BE2C (cell line): ENCODE measurements at places on chromosomes 12 and 14.
A peak's percentile ranks its signal among the peaks of the same experiment; 100 is the strongest.

GRCh38 chr12:85225501-85225900, 54.5 kb upstream of the ALX1 start:
- no peak for DNase-seq

DNA sequence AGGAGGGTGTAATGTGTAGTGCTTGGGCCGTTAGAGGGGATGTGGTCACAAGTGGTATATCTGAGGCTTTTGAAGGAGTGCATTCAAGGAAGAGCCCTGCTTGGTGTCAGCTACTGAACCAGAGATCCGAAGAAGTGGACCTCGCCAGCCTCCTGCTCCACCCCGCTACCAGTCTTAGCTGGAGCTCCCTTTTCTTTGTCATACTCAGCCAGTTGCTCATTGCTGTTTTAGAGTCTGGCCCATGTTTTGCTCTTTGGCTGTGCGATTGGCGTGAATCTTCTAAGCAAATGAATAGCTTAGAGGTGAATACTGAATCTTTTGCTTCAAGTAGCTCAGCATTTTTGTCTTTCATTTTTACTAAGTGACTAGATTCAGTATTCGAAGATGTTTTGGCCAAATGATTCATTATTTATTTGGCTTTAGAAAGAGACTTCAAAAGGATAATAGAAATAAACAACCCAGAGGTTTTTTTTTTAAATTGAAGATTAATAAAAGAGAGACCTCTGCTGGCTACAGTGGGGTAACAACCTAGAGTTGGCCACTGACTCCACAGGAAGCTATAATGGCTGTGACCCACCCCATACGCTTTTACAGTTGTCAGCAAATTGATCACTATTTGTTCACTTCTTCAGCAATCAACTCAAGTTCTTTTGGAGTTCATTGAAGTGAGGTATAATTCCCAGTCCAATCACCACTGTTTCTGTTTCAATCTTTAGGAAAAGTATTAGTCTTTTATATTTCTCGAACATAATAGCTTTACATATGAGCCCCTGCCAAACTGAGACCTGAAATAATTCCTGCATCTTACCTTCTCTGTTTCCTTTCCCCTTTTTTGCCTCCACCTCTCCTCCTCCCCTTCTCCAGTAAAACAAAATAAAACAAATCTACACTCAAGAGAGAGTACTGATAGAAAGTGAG, 19.9 kb downstream of the CDKN1B start:
- peak; percentile 32 for DNase-seq

DNA sequence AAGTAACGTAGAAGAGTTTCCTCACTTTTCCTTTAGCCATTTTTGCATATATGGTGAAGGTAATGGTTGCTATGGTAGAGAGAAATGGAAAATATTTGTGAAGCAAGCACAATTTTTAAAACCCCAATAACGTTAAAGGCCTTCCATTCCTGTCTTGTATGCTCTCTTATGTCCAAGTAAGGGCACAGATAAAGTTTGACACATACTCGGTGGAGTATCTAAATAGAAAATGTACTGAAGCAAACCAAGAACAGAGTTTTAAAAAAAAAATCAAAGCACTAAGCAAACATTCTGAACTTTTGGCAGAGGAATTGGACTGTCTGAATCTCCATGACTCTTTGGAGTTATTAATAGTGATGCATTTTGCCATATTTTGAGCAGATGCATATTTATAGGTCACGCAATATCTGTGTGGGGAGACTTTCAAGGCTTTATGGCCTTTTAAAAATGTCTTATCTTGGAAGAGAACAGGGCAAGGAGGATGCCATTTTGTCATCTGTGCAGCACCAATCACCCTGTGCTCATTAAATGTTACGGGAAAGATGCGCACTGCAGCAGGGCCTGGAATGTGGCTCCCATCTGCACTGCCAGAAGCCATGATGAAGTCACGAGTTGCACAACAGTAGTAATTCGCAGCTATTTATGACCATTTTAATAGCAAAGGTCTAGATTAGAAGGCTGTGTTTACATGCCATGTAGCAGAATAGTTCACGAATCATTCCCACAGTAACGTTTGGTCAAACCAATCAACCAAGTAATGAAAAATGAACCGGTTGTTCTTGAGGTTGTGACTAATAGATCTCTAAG, 23.3 kb upstream of the AMIGO2 start:
- DNase-seq = no peak

DNA sequence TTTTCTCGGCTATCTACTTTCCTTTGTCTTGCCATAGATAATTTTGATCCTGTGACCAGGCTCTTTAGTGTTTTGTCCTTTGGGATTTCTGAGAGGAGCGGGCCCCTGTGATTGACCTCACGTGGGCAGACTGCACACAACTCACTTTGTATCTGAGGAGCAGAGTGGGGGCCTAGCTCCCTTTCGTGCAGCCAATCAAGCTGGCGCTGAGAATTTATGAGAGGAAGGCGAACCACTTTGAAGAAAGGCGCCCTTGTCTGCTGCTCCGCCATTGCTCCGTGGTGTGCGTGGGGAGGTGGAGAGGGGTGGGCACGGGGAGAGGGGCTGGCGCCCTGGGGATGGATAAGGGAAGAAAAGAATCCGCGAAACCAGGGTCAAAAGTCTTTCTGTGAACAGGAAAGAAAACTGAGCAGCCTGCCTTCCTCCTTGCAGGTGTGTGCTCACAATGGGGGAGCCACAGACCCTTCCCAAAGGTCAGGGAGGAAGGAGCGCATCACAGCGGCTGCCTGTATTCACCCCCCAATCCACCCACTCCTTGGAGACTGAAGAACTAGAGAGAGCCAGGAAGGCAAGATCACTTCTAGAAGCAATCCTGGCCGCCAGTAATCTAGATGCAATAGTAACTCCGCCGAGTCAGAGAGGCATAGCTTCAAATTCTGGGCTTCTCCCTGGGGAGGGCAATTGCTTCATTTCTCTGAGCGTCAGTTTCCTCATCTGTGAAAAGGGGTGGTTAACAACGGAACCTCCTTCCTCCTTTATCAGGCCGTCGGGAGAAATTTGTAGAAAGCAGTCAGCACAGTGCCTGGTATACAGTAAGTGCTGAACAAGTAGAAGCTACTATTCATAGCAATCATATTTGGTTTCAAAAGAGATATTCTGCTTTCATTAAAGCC, 24.9 kb upstream of the MED13L start:
- no peak for DNase-seq

DNA sequence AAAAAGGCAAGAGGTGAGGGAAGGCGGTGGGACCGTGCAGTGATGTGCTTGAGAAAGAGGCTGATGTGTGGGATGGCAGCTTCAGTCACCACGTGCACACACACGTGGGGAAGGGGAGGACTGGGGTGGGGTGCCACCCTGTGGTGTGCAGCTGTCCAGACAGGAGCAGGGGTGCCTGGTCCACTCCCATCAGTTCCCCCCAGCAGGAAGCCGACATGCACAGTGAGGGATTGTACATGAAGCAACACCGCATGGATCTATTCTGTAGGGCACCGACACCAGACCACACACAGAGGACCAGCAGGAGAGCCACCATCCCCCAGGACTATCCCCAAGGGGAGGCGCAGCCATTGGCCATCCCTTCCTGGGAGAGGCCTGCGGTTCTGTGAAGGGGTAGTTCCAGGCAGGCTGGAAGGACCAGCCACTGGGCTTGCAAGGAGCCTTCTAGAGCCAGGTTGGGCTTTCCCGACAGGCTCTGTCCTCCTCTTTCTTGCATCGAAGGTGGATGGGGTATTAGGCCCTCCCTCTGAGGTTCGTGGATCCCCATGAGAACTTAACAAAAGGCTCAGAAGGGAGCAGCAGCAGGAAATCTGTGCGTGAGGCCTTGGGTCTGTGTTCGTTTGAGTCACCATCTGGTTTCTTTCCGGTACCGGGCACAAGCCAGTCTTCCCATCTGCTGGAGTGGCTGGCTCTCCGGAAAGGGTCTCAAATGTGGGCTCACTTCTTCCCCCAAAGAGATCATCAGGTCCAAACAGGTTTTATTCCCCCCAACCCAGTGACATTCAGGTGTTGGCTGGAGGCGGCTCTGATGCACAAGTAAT, 59.8 kb downstream of the PLEKHG3 start:
- peak; percentile 75 for DNase-seq

DNA sequence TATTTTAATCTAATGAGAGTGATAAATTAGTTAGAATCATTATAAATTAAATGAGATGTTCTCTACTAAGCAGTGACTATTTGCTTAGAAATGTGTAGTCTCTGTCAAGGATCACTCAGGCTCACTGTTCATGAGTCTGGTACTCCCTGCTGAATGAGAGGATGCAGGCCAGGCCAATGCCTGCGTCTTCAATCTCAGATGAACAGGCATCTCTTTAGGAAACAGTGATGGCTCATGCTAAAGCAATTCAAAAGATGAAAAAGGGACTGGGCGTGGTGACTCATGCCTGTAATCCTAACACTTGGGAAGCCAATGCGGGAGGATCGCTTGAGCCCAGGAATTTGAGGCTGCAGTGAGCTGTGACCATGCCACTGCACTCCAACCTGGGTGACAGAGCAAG, 106.8 kb downstream of the ZFC3H1 start:
- peak; percentile 44 for DNase-seq

GRCh38 chr14:101188571-101188915, 285.0 kb upstream of the RTL1 start:
- DNase-seq = no peak

DNA sequence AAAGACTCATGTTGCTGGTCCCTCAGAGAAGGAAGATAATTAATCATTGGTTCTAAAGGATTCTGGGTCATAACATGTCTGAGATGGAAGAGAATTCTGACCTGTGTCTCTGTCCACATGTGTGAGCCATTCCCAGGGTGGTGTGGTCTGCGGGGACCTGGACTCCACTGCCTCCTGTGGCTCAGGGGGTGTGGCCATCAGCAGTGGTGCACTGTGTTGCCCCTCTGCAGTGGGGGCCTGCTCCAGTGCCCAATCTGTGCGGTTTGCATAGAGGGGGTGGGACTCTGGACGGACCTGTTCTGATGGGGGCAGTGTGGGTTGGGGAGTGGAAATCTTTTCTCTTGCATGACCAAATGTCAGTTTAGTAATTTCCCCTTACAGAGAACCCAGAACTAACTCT, 13.5 kb downstream of the KRT85 start:
- no peak for DNase-seq

- DNase-seq = no peak
Measured at GRCh38 chr14:81066672-81067071, 111.3 kb downstream of the TSHR start.

DNA sequence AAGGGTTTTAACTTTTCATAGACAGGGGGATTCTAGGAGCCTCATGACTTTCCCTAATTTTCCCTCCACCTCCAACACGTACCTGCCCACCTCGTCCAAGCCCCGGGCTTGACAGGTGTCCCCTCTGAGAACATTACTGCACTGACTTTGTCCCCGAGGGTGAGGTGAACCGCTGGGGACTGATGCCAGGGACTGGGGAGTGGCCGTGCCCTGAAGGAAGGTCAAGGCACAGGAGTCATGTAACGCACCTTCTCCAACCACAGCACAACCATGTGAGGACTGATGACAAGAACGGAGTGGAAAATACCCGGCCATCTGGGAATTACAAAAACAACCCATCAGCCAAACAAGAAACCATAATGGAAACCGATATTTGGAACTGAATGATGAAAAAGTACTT, 214.7 kb upstream of the C14orf180 start:
- no peak for DNase-seq

DNA sequence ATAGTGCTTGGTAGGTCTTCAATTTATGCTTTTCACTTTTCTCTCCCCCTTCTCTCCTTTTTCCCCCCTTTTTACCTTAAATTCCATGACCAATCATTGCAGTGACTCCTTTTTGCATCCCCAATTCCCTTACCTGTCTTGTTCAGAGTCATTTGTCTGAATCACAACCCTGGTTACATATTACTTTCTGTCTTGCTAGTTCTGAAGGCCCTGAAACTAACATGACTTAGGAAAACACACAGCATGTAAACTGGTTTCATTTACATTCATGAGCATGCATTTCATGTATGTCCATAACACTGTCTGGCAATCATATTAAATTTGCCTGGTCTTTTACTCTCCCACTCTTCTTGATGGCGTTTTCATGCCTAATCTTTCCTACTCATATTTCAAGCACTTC, 20.3 kb upstream of the FOXG1 start:
- DNase-seq = no peak

DNA sequence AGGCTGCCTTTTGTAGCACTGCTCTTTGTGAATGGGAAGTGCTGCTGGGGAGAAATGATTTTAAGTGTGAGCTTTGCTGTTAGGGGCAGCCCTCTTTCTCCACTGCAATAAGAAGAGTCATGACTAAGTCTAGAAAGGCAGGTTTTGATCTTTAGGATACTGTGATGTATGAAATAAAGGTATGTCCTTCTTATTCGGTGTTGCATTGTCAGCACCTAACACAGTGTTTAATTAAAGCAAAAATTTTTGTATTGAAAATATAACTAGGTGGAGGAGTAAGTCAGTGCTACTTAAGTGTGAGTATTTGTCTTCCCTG, 81.5 kb downstream of the ETV6 start:
- no peak for DNase-seq

GRCh38 chr12:109811624-109811995, 21.6 kb downstream of the TRPV4 start:
- DNase-seq = no peak

- no peak for DNase-seq
Measured at GRCh38 chr14:71665157-71665556, 267.1 kb upstream of the RGS6 start.

- DNase-seq = no peak
Measured at GRCh38 chr12:123089631-123090353, 61.1 kb downstream of the PITPNM2 start.

DNA sequence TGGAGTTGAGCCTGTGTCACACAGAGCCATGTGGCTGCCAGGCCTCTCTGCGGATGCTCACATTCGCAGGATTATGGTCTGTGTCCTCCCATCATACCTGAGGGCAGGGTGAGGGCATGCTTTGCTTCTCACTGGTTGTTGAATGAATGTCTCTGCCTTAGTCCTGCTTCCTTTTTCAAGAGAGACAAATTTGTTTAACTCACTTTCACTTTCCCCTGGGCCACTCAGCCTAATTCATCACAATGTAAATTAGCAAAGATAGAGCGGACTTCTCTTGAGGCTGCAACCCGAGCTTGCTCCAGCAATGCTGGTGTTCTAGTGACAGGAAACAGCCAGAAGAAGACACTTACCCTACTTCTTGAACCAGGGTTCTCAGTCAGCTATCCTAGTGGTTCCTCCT, 35.5 kb upstream of the PAX9 start:
- no peak for DNase-seq

GRCh38 chr12:100398307-100398706, 41.4 kb downstream of the SLC17A8 start:
- DNase-seq = no peak

DNA sequence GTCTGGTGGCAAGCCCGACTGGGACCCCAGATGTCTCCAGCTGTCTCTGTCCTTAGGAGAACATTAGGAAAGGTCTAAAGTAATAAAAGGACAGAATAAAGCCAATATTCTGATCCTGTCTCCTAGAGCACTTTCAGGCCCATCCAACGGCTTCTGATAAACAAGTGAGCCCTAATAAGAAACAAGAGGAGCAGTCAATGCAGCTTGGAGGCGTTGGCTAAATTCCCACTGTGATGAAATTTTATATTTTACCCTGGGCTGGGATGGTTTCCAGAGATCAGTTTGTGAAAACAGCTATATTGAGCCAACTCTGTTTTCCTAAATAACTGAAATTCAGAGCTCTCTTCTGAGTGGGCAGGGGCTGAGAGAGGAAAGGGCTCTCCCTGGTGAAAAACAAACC, 55.5 kb upstream of the SRRM4 start:
- no peak for DNase-seq
